ENCODE measurements at places on chromosomes 13 and 19.

GRCh38 chr19:30044273-30045248 is 102.5 kb downstream of the URI1 start:
- no peak for DNase-seq

- DNase-seq = no peak
Measured at GRCh38 chr13:75505327-75505726, 23.4 kb upstream of the TBC1D4 start.

DNA sequence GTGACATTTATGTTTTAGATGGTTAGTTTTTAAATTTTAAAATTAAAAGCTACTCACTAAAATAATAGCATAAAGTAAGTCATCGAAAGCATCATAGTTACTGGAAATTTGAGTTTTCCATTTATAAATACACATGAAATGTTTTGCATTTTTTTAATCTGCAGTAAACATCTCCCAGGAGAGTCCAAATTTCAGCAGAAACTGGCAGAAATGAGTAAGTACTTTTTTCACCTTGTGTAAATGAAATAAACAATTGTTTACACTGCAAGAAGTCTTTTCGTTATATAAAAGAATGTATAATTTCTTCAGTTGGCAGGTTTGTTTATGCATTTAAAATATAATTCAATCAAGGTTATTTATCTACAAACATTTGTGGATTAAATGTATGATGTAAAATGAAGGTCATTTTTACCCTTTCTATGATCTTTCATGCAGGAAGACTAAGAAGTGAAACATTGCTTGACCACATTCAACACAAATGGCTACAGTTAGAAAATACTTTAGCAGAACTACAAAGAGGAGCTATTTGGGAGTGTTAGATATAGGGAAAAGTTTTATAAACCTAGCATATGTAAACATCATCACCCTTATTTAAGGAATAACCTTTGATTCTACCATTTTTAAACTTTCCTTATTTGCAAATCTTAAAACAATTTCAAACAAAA is 55.6 kb downstream of the RCBTB2 start:
- DNase-seq = no peak

DNA sequence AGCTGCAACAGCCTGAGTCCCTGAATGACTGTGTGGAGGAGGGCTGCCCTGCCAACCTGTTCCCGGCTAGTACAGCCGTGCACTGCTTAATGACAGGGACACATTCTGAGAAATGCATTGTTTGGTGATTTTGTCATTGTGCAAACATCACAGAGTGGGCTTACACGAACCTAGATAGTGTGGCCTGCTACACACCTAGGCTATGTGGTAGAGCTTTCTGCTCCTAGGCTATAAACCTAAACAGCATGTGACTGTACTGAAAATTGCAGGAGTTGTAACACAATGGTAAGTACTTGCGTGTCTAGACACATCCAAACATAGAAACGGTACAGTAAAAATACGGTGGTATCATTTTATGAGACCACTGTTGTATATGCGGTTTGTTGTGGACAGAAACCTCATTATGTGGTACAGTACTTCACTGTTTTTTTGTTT is 35.0 kb downstream of the VASP start:
- DNase-seq = no peak

- no peak for DNase-seq
Measured at GRCh38 chr13:41821238-41821594, 139.7 kb downstream of the VWA8 start.

GRCh38 chr19:944171-944567 is 18.3 kb downstream of the ARID3A start:
- no peak for DNase-seq

DNA sequence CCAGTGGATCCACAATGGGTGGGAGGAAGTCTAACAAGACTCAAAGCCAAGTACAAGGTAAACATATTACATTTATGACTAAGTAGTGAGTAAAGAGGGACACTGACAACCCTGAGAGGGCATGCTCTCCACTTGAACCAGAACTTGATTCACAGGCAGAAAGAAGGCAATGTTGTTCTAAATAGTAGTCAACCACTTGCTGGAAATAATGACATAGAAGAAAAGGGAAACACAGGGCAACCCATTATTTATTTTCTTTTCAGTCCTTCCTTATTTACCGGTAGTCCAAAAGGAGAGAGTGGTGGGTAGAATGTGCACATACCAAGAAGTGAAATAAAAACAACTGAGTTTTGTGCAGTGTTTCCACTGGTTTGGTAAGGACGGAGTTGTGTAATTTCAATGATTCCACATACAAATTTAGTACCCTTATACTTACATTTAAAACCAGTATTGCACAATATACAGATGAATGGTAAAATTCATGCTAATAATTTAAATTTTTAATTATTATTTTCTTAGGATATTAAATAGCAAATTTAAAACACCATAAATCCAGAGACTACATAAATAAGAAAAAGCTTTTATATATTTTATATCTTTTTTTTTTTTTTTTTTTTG is 65.9 kb downstream of the ENOX1 start:
- DNase-seq = no peak

GRCh38 chr13:107360010-107360409 is 792.1 kb upstream of the ARGLU1 start:
- DNase-seq = no peak

- DNase-seq = no peak
Measured at GRCh38 chr13:24723206-24723605, 40.8 kb upstream of the RNF17 start.

- DNase-seq = no peak
Measured at GRCh38 chr13:72868229-72868628, 86.3 kb downstream of the PIBF1 start.

DNA sequence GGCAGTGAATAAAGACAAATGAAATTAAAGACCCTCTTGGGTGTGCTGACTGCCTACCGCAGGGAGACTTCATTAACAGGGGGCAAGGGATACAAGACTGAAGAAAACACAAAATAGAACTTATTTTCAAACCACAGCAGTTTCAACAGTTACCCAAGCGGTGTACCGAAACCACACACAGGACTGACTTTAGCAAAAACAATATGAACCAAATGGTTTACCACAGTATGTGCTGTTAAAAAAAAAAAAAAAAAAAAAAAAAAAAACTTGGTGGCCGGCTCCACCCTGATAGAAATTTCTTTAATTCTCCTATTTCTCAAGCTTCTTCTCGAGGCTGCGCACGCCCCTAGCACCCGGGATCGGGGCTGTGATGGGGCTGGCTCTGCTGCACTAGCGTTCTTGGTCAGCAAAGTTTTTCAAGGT is 42.6 kb downstream of the KLF2 start:
- no peak for DNase-seq

GRCh38 chr19:54436031-54436523 is 12.9 kb upstream of the LENG8 start:
- DNase-seq = no peak

DNA sequence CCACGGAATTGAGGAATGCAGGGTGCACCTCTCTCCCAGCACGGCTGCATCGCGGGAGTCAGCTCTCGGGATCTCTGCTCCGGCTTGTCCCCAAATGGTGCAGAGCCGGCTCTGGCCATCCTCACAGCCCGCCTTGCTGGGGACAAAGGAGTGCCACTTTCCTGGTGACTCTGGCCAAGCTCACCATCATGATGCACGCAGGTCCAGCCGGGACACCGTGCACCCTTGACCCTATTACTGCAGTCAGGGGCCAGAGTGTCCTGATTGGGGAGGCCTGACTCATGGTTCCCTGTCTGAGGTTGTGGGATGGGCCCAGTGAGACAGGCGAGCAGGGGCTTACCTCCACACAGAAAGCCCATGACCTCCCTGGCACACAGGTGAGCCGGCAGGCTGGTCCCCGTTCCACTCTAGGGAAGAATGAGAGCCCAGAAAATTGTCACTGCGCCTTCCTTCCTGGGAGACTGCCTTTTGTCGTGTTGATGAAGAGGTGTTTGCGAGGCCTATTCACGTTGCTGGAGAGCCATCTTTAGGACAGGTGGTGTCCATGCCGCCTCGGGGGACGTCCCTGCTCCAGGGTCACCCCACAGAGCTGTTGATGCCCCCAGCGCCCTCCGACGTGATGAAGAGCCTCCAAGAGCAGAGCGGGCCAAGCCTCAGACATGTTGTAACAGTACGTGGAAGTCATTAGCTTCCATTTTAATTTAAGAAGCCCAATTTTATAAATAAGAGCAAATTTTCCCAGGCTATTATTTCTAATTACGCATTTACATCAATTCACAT is 18.5 kb upstream of the VSTM2B start:
- no peak for DNase-seq

DNA sequence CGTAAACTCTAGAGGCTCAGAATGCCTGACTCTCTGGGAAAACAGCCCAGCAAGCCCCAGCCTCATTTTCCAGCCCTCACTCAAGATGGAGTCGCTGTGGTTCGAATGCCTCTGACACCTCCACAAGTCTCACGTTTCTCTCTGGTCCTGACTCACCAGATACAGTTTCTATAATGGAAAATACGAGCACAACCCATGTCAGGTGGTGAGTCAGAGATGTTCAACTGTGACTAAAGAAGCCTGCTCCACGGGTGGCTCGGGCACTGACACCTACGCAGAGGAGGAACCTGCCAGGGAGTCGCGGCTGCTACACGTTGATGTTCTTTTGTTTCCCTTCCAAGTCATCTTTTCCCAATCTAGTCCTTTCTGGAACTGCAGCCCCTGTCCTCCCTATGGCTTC is 87.1 kb upstream of the STK24 start:
- peak; percentile 33 for DNase-seq

- no peak for DNase-seq
Measured at GRCh38 chr19:49469828-49470614, 4.0 kb upstream of the FLT3LG start.

- no peak for DNase-seq
Measured at GRCh38 chr13:100734194-100734720, 59.7 kb upstream of the TMTC4 start.

GRCh38 chr13:94968040-94968756 is 255.9 kb upstream of the SOX21 start:
- DNase-seq = no peak

GRCh38 chr19:45152504-45153338 is 8.1 kb downstream of the NKPD1 start:
- DNase-seq = no peak

GRCh38 chr19:45087531-45087930 is 5.4 kb upstream of the PPP1R37 start:
- DNase-seq = no peak

DNA sequence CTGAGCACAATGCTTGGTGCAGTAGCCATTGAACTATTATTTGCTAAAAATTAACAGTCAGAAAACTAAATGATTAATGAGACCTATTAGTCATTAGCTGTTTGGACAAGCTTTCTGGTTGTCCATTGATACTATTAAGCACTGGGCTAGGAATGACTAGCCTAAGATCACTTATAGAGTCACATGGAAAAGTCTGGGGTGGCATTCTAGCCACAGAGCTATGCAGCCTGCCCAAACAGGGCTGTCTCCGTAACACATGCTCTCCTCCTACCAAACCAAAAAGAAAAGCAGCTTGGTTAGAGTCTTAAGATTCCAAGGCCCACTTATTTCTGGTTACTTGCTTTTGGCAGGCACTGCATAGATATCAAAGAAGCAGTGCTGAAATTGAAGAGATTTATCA is 193.5 kb upstream of the NBEA start:
- DNase-seq = no peak

DNA sequence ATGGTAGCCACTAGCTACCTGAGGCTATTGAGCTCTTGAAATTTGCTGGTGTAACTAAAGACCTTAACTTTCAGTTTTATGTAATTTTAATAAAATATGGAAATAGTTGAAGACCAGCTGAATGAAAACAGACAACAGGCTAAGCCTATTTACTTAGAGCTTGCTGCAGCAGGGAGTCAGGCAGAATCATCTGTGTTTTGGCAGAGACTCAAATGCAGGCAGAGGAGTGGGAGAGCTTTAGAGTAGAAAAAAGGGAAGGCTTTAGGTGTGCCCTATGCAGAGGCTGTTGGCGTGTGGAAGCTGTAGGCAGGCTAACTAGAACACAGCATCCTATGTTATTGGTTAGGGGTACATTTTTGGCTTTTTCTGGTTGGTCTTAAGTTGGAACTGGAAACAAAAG is 304.9 kb upstream of the NBEA start:
- DNase-seq = no peak

DNA sequence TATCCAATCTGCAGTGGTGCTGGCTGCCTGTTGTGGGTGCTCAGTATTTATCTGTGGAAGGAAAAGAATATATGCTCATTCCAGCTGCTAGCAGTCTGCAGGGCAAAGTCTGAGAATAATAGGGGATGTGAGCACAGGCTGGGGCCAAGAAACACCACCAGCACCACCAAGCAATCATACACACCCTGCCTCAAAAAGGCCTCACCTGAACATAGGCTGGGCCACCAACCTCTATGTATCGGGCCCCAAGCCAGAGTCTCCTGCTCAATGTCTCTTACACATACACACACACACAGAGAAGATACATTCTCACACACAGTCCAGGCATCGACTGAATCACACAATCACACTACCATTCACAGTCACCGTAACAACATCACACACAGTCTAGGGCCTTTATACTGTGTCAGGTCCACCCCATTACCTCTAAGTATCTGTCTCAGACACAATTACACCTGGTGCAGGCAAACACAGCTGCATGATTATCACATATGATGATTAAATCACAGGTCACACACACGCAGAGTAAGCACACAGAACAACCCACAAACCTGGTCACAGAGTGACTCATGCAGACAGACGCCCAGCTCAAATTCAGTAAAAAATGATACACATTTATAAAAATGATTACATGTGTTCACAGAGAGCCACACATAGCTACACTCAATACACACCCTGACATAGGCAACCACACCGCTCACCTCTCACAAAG is 1.3 kb upstream of the ZSCAN22 start:
- no peak for DNase-seq

GRCh38 chr13:42745655-42746054 is 35.7 kb upstream of the FAM216B start:
- DNase-seq = no peak

GRCh38 chr19:5557691-5558090 is 10.1 kb downstream of the TINCR start:
- DNase-seq = no peak

DNA sequence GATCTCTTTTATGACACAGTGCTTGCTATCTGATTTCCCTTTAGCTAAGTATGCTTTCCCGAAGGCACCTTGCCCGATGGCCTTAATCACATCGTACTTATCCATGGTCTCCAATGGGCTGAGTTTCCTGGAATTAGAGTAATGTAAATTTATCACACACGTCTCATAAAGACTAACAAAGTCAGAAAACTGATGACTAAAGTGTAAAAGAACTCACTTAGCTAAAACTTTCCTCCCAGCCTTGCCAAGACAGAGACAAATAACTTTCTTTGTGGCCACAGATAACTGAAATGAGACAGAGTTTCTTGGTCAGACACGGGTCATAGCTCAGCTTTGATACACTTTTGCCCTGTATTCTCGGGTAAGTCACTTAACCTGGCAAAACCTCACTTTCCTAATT is 1.5 kb downstream of the NEK5 start:
- no peak for DNase-seq

DNA sequence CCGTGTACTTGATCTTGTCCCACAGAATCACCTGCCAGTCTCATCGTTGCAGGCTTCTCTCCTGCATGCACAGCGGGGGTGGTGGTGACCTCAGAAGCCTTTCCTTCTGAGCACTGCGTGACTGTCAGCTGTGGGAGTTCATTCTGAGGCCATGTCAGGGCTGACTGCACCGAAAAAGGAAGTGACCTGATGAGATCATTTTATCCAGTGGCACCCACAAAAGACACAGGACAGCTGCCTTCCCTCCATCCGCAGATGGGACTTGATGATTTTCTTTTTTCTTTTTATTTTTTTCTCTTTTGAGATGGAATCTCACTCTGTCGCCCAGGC is 89.7 kb downstream of the RAB20 start:
- DNase-seq = no peak

GRCh38 chr19:14012378-14012915 is 6.3 kb upstream of the RFX1 start:
- DNase-seq = no peak

- no peak for DNase-seq
Measured at GRCh38 chr13:79227418-79227817, 178.6 kb downstream of the RBM26 start.
